ENCODE measurements at places on chromosomes 1 and 21.
A peak's percentile ranks its signal among the peaks of the same experiment; 100 is the strongest.

DNA sequence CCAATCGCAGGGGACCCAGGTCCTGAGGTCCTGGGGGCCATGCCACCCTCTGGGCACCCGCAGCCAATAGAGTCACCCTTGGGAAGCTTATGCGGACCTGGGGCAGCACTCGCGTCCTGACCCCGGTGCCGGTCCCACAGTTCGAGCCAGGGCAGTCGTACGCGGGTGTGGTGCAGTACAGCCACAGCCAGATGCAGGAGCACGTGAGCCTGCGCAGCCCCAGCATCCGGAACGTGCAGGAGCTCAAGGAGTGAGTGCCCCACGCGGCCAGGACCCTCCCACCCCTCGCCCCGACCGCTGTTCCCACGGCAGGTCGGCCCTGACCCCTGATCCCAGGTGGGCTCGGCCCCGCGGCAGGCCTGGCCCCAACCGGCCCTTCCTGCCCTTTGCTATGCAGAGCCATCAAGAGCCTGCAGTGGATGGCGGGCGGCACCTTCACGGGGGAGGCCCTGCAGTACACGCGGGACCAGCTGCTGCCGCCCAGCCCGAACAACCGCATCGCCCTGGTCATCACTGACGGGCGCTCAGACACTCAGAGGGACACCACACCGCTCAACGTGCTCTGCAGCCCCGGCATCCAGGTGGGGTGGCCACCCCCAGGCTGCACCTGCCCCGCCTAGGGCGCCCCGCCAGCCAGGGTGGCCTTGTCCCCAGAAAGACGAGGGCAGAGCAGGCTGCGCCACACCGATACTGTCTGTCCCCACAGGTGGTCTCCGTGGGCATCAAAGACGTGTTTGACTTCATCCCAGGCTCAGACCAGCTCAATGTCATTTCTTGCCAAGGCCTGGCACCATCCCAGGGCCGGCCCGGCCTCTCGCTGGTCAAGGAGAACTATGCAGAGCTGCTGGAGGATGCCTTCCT is 20.5 kb downstream of the COL6A1 start:
- DNase-seq = no peak

GRCh38 chr21:21688889-21689288 is 690.7 kb downstream of the NCAM2 start:
- DNase-seq = peak; percentile 26

GRCh38 chr1:204438628-204439027 is 27.0 kb upstream of the PPP1R15B start:
- DNase-seq = no peak

GRCh38 chr1:89708751-89709375 is 75.9 kb downstream of the LRRC8C start:
- DNase-seq = no peak

DNA sequence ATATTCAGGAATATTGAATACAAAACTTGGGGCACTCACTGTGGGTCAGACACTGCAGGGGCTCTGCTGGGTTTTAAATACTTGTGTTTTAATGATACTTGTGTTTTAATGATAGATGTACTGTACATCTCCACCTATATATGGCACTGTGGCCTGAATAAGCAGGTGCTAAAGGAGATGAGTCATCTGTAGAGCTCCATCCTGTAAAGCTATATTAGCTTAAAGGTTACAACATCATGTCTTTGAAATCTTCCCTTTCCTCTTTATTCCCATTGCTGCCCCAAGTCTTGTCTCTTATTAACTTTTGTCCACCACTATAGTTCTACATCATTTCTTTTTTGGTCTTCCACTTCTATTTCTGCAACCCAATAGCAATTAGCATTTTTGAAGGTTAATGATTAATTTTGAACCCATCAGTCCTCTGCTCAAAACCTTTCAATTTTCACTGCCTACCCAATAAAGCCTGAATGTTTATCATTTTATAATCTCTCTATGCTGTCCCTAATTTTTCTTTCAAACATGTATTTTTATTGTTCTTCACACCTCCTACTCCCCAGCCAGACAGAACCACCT is 113.3 kb upstream of the PTGFR start:
- no peak for DNase-seq

- no peak for DNase-seq
Measured at GRCh38 chr1:154768456-154769125, 101.5 kb downstream of the KCNN3 start.

DNA sequence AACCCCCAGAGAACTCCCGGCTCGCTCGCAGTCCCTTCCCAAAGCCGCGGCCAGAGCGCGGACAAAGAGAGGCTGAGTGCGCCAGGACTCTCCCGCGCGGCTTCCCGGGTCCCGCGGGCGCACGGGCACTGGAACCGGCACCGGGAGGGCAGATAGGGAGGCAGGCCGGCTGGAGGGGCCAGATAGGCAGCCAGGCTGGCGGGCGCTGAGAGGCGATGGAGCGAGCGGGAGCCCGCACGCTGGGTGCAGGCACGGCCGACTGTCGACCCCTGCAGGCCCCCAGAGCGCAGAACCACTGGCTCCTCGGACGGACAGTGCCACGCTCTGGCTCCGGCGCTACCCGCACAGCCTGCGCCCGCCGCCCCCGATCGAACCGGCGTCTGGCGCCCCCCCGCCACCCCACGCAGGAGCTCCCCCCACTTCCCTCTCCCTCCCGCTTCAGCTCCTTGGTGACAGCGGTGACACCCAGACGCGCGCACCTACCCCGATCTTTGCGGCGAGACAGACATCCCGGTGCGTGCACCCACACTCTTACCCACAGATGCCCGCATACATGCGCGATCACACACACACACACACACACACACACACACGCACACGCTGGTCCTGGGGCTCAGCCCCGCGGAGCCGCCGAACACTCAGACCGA is 534 bp downstream of the SLC6A9 start:
- peak; percentile 52 for DNase-seq

- DNase-seq = no peak
Measured at GRCh38 chr1:233323718-233324117, 3.8 kb upstream of the MAP3K21 start.

DNA sequence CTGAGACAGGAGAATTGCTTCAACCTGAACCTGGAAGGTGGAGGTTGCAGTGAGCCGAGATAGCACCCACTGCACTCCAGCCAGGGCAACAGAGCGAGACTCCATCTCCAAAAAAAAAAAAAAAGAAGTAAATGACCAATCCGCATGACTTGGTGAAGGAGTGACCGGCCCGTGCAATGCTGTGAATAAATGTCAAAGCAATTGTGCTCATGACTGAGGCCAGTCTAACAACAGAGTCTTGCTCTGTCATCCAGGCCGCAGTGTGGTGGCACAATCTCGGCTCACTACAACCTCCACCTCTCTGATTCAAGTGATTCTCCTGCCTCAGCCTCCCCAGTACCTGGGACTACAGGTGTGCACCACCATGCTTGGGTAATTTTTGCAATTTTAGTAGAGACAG is 27.8 kb upstream of the SLC19A1 start:
- DNase-seq = no peak

- DNase-seq = no peak
Measured at GRCh38 chr1:43611950-43612349, 38.0 kb upstream of the KDM4A start.

All from NCI-H1105 treated with DMSO at 0.1 percent for 48 hours (cell line).